Fibroblast of villous mesenchyme (primary cell): ENCODE measurements at places on chromosomes 1 and 21. TPM values are rescaled to one million over a fixed set of nuclear protein-coding genes. Genes with fewer than 3 reads are reported as not detected.
A peak's percentile ranks its signal among the peaks of the same experiment; 100 is the strongest.

DNA sequence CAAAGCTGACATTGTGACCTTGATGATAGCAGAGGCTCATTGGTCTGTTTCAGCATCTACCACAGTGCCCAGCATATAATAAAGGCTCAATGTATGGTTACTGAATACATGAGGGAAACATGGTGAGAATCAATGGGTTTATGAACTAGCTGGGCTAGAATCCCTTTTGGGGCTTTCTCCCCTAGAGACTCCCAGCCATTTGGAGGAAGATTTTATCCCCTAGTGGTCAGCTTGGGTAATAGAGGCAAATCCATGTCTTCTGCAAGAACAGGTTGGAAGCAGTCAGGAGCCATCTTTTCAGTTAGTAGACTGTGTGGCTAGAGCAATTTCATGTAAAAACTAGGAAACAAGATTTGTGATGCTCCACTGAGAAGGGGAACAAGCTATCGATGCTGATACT is 15.8 kb upstream of the REG4 start:
- DNase-seq = no peak

DNA sequence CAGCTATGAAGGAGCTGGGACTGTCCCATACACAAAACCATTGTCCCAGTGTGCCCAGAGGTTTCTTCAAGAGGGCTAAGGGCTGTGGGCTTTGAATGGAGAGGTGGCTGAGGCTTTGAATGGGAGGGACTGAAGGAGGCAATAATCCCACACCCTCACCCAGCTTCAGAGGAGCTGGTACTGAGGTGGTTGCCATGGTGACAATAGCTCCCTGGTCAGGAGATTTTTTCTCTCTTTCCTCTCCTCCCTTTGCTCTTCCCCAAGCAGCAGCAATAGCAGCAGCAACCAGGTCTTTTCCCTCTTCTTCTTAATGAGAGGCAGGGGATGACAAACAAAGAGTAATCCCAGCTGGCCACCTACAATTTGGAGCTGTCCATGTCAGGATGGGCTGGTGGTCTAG is 1.6 kb downstream of the HPCAL4 start:
- DNase-seq = no peak

The BECN2 gene
- total RNA-seq = not detected in 2 replicates

The IL19 gene
- 0.97 and 1.7 TPM in 2 replicates for total RNA-seq

DNA sequence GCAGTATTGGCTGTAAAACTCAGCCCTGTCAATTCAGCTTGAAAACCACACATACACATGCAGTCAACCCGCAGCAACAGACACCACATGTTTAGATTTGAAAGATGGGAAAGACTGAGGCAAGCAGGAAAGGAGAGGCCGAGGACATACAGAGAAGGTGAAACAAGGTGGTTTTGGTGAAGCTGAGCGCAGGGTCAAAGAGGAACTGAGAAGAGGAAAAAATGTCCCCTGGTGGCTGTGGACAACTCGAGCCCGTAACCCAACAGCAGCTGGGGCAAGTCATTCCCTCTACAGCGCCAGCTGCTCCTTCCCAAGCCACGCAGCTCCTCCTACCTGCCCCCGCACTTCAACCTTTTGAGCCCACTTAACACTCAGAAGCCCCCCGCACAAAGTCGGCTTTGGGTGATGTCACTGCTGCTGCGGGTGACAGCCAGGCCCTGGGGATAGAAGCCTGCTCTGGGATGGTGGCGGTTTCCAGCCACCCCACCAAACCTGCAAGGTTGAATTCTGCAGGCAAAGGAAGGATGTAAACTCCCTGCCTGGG is 63.0 kb downstream of the KCNN3 start:
- DNase-seq = no peak

The ATP5PO gene
- total RNA-seq = 114 and 135 TPM in 2 replicates

DNA sequence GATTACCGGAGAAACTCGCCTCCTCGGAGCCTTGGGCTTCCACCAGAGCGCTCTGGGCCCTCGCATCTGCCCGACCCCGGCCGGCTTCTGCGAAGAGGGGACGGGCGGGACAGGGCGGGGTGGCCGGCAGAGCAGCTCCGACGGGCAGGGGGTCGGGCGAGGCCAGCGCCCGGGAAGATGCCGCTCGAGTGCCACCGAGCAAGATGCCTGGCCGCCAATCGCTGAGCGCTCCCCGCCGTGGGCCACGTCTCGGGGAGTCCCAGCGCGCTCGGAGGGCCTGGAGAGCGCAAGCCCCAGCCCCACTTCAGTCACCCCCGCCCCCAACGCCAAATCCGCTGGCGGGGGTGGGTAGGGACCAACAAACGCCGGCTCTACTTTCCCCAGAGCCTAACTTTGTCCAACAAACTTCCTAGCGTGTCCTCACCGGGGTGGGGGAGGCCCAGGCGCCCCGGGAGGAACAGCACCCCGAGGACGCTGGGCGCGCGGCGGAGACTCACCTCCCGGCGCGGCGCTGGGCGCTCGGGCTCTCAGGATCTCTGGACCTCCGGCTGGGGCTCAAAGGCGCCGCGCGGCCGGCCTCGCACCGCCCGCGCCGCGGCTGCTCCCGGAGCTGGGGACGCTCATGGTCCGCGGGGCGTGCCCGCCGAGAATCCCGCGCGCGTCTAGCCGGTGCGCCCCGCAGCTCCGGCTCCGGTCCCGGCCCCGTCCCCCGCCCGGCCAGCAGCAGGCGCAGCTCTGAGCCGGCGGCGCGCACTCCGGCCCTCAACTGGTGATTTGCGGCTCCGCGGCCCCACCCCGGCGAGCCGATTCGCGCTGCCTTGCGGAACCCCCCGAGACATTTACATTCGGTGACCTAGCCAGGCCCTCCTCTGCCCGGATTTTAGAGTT is at the start of gene BCAR3:
Gene BCAR3 (minus strand): TSS at position 737 of the 888 bp plus-strand sequence. CDS start 6,907 bp downstream, outside the sequence.
- DNase-seq = peak; percentile 82

- DNase-seq = no peak
Observed at GRCh38 chr1:189939967-189940366, 537.7 kb downstream of the BRINP3 start.

GRCh38 chr1:41626616-41627375 is 142.3 kb upstream of the EDN2 start:
- DNase-seq = no peak

The EPHB2 gene
- 4.3 and 9.7 TPM in 2 replicates for total RNA-seq

DNA sequence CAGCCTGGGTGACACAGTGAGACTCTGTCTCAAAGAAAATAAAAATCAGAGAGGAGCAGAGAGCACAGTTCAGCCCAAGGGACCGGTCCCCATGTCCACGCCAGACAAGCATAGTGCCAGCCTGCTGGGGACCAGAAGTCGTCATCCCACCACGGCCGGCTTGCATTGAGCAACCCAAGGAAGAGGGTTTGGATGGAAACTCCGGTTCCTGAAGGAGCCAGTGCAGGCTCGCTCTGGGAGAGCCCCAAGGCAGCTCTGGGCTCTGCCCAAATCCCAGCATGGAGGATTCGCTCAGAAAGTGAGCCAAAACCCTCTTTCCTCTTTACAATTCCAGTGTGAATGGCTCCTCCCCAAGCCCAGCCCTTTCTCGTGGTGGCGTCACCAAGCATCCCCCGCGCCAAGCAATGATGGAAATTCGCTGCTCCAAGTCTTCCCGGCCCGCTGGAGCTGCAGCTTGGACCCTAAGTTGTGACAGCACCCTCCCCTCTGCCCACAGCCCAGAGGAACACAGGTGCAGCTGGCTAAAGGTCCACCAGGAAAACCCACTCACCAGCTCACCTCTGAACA is 64.1 kb upstream of the SLC25A33 start:
- no peak for DNase-seq

DNA sequence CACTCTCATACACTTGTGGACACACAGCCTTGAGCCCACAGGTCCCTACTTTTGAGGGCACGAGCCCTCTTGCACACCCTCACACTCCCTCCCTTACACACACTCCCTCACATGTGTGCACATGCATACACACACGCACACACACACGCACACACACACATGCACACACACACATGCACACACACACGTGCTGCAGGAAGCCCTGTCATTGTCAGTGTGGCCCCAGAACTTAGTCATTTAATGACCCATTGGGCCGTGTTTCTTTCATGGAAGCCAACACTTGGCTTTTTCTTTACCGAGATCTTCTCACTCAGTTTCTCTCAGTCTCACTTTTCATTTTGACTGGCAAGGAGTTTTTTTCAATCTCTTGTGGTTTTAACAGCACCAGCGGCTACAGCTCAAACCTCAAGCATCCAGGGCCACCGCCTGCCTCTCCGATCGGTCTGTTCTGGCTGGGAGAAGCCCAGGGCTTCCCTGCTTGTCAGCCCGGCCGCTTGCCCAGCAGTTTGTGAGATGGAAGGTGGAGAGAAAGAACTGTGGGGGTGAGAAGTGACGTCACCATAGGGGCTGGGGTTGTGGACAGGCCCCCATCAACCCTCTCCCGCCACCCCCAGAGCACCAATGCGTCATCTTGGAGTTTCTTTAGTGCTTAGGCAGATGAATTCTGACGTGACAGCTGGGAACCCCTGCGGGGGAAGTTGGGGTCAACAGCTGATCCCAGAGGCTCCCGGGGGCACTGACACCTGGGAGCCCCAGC is 15.8 kb upstream of the TNFRSF8 start:
- no peak for DNase-seq

The ATAD3B gene
- total RNA-seq = 17.3 and 20.0 TPM in 2 replicates

- peak; percentile 58 for DNase-seq
Observed at GRCh38 chr1:245337829-245338484, 183.2 kb downstream of the KIF26B start.

The TMEM200B gene
- 14.2 and 14.8 TPM in 2 replicates for total RNA-seq

DNA sequence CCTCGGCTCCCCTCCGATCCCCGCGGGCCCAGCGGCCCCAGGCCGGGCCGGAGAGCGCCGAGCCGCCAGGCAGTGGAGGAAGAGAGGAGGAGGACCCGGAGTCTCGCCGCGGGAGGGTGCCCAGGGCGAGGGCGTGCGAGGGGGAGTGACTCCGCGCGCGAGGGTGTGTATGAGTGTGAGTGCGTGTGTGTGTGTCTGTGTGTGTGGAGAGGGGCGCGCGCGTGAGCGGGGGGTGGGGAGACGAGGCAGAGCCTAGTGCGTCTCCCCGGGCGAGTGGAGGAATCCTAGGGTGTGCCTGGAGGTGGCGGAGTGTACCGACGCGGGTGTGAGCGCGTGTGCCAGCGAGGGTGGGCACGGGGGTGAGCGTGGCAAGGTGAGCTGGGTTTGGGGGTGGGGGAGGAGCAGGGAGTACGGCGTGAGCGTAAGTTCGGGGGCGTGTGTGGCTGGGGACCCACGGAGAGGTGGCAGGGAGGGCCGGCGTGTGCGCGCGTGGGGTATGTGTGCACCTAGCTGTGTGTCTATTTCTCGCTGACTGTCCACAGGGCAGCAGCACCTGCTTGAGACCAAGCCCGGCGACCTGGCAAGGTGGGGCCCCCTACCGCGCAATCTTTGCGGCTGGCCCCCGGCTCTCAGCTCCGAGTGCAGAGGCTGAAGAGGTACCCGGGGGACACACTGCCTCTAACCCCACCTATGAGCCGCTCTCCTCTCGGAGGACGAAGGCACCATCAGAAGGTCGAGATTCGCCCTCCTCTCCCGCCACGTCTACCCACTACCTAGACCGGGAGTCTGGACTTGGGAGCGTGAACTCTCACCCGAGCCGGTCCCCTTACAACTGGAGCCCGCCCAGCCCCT is 784 bp upstream of the KCND3 start:
- DNase-seq = no peak

The SERTAD4 gene
- 10.6 and 31.1 TPM in 2 replicates for total RNA-seq

The TPTE gene
- 0.32 and 0.43 TPM in 2 replicates for total RNA-seq

The NBPF4 gene
- total RNA-seq = under 0.01 TPM in 1 of 2 replicates, not detected in the other

DNA sequence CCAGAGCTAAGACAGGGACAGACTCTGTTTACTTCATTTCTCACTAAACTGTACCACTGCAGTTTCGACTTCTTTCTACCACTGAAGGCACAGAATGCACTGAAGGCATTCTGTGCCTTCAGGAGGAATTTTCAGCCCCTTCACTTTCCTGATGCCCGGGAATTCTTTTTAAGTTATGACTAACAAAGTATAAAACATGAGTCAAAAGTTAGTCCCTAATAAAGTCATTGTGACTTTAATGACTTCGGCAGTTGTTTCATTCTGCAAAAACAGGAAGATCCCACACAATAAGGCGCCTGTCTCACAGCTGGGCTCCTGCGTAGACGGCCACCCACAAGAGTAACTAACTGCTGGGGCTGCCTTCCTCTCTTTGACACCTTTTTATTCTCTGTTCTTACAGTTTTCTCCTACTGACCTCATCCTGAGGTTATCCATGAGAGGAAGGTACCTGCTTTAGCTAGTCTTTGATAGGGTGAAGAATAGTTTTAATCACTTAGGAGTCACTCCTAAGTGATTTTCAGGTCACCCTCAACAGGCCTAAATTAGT is 183.9 kb upstream of the SGIP1 start:
- peak; percentile 54 for DNase-seq

The CR1L gene
- not detected in 2 replicates for total RNA-seq

DNA sequence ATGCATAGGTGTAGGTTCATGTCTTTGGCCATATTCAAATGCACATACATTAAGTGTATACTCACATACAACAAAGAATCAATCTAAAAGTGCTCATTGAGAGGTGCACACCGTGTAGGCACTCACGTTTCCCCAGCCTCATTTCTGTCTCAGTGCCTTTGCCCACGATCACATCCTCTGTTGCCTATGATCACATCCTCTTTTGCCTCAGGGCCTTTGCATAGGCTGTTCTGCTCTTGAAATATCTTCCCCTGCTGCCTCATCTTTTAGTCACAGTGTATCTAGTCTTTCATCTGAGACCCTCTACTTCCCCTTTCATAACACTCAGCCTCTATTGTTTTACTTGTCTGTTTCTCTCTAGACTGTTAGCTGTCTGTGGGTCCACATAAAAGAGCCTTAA is 69.3 kb downstream of the FOXD2 start:
- no peak for DNase-seq

- DNase-seq = no peak
Observed at GRCh38 chr1:185073725-185074124, 28.4 kb downstream of the RNF2 start.

- DNase-seq = no peak
Observed at GRCh38 chr1:190663962-190664361, 186.3 kb upstream of the BRINP3 start.

- no peak for DNase-seq
Observed at GRCh38 chr1:210076620-210077019, 138.6 kb downstream of the SYT14 start.

- peak; percentile 75 for DNase-seq
Observed at GRCh38 chr1:178609015-178609414, 96.1 kb downstream of the TEX35 start.

The SGIP1 gene
- total RNA-seq = 98.9 and 180 TPM in 2 replicates

The PPP2R5A gene
- total RNA-seq = 21.9 and 29.4 TPM in 2 replicates

The OR2T29 gene
- not detected in 2 replicates for total RNA-seq

GRCh38 chr1:207401578-207401977 is 52.5 kb upstream of the CR2 start:
- no peak for DNase-seq

- peak; percentile 60 for DNase-seq
Observed at GRCh38 chr1:241603731-241604245, 36.4 kb downstream of the CHML start.

GRCh38 chr1:223052931-223053330 is 90.1 kb downstream of the TLR5 start:
- no peak for DNase-seq

GRCh38 chr21:43894206-43894577 is 29.2 kb downstream of the AGPAT3 start:
- DNase-seq = no peak

GRCh38 chr1:187481581-187482148 is 652.9 kb downstream of the PLA2G4A start:
- no peak for DNase-seq
